ENCODE measurements at places on chromosomes 7 and 10.
A peak's percentile ranks its signal among the peaks of the same experiment; 100 is the strongest.

DNA sequence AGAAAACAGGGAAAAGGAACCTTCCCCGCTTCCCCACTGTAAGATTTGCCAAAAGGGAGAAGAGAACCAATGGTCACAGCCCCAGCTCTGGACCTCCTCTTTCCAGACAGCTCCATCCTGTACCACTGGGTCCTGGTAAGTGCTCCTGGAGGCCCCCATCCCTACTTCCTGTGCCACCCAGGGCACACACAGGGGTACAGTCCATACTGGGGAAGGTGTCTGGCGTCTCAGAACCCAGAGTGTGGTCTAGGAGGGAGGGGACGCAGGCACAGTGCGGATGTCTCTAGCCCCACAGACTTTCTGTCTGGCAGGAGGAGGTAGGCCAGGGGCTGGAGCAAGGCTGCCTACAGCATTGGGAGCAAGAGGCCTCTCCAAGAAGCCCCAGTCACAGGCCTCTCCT, 213.3 kb upstream of the IGFBP3 start:
- DNase-seq = no peak

GRCh38 chr7:157384301-157384700, 47.5 kb downstream of the DNAJB6 start:
- no peak for DNase-seq

GRCh38 chr7:45057878-45058277, 30.9 kb downstream of the NACAD start:
- no peak for DNase-seq

- peak; percentile 58 for DNase-seq
Measured at GRCh38 chr10:119165171-119166117, at the start of gene SFXN4. Gene SFXN4 (minus strand): TSS chr10:119165714. CDS start chr10:119165647, 67 bp downstream.

DNA sequence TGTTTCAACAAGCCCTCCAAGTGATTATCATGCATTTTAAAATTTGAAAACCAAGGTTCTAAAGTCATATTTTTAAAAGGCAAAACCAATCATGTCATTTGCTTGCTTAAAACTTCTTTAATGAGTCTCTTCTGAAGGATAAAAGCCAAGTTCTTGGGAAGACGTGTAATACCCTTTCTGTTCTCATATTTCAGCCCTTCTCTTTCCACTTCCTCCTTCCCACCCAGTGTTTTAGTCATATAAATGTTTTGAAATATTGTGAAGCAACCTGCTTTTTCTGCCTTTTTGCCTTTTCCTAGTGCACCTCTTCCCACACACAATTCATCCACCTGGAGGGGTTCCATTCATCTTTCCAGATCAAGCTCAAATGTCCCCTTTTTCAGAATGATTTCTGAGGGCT, 211.1 kb upstream of the LRRTM3 start:
- DNase-seq = no peak

DNA sequence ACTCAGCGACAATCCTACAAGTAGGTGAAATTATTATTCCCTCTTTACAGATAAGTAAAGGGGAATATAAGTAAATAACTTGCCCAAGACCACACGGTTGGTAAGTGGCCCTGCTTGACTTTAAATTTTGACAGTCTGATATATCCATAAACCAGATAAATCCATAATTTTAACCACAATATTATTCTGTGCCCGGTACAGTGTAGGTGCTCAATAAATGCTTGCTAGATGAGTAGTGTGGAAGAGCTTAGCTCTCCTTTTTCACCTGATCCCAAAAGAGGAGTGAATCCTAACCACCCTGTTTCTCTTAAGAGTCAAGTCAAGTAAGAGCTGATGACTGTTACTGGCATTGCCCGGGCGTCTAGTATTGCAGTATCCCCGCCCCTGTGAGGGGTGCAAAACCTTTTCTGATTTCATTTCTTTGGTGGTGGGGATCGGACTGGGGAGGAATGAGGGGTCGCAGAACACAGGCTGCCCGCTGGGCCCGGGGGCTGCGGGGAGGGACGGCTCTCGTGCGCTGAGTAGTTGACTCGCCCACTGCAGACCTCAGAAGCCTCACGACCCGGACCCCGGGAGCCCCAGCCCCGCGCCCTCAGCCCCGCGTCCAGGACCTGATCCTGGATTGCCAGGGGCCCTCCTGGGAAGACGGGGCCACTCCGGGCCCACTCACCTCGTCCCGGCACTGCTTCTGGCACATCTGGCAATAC, 490 bp downstream of the KIN start:
- no peak for DNase-seq

GRCh38 chr10:32995751-32996150, 37.7 kb upstream of the ITGB1 start:
- no peak for DNase-seq

GRCh38 chr7:154859747-154860620, 142.9 kb downstream of the PAXIP1 start:
- DNase-seq = no peak

GRCh38 chr7:29019896-29020295, 61.8 kb upstream of the TRIL start:
- no peak for DNase-seq

DNA sequence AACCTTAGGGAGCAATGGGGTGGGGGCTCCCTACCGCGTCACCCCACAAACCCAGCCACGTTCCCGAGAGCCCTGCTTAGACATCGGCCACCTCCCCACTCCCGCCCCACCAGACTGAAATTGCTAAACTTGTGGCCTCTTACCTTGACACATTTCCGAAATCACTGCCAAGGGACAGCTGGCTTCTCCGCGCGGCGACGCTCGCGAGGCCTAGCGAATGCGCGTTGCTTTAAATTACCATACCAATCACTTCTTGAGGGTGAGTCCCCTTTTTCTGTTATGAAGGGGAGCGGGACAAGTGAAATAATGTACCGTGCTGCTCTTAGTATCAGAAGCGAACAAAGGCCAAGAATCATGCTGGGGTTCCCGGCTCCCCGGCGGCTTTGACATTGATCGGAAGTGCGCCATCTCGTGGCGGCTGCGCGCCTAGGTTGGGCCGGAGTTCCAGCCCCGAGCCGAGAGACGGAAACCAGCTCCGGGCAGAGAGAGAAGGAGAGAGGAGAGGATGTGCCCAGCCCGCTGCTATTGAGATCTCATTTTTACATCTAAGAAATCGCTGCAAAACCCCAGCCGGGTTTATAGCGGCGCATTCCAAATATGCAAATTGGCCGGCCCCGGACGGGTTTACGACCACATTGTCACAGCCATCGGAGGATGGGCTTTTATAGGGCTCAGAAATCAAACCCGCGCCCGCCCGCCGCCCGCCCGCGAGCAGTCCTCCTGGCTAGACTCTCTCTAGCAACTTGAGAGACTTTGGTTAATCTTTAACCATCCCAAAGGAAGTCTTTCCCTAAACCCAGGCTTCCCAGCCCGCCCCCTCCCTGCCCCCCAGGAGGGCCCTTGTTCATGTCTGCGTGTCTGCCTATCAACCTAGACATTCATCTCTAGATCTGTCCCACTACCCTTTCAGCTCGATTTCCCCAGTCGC, 5.3 kb downstream of the HOXA11 start:
- DNase-seq = peak; percentile 55

- DNase-seq = no peak
Measured at GRCh38 chr10:51106311-51106945, 32.1 kb downstream of the PRKG1 start.

DNA sequence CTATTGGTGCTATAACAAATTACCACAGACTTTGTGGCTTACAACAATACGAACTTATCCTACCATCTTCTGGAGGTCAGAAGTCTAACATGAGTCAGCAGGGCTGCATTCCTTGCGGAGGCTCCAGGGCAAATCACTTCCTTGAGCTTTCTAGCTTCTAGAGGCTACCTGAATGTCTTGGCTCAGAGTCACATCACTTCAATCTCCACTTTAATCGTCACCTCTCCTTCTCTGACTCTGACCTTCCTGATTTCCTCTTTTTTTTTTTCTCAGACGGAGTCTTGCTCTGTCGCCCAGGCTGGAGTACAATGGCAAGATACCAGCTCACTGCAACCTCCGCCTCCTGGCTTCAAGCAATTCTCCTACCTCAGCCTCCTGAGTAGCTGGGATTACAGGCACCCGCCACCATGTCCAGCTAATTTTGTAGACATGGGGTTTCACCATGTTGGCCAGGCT, 44.6 kb upstream of the ANAPC16 start:
- no peak for DNase-seq

GRCh38 chr7:25460433-25460832, 232.1 kb upstream of the NPVF start:
- DNase-seq = no peak

DNA sequence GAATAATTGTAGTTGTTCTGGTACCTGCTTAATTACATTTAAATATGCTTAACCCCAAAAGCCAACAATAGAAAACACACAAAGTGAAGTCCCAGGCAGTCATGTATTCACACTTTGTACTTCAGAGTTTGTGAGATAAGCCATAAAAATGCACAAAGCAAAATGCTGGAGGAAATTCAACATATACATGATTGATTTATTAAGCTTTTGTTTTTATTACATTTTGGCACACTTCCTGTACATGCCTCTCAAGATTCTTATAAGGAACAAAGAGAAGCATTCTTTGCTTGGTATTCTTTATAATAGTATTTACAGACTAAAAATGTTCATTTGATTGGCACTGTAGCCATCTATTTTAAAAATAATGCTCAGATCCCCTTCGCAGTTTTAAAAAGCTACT, 107.7 kb upstream of the ANK3 start:
- DNase-seq = no peak

GRCh38 chr10:102422545-102423129, 2.0 kb downstream of the FBXL15 start:
- no peak for DNase-seq

GRCh38 chr7:16836481-16836880, 31.7 kb upstream of the AGR2 start:
- DNase-seq = no peak

DNA sequence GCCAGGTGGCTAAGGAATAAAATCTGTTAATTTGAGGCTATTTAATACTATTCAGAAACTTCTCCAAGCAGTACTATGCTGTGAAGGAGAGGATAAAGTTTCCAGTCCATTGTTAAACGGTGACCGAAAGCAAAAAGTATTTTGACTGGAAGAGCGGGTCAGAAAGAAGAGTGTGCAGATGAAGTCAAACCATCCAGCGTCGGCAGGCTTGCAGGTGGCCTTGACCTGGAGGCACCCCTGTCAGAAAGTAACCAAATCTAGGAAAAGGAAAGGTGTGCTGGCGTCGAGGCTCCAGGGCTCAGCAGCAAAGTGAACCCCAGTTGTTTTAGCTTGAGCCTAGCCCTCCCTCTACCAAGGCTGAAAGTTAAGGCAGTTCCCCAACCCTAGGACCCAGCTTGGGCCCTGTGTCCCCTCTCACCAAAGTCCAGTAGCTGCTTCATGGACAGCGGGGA, 544 bp downstream of the PDK4 start:
- DNase-seq = no peak

- no peak for DNase-seq
Measured at GRCh38 chr7:46568420-46569132, 647.5 kb upstream of the IGFBP3 start.

DNA sequence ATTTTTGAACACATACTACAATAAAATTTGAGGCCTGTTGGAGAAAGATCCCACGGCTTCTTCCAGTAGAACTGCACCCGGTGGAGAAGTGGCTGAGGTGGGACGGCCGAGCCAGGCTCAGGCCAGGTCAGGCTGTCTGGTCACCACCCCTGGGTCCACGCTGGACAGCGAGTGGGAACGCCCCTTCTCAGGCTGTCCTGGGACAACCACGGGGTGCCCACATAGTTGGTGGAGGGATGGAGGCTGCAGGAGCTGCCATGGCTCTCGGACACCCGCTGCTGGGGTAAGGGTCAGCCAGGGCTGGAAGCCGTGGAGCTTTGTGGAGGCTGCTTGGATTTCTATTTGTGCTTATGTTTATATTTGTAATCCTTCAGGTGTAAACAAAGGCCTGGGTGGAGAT, 206.5 kb downstream of the DNAJB6 start:
- no peak for DNase-seq

GRCh38 chr7:46810986-46811385, 770.9 kb downstream of the TNS3 start:
- no peak for DNase-seq

DNA sequence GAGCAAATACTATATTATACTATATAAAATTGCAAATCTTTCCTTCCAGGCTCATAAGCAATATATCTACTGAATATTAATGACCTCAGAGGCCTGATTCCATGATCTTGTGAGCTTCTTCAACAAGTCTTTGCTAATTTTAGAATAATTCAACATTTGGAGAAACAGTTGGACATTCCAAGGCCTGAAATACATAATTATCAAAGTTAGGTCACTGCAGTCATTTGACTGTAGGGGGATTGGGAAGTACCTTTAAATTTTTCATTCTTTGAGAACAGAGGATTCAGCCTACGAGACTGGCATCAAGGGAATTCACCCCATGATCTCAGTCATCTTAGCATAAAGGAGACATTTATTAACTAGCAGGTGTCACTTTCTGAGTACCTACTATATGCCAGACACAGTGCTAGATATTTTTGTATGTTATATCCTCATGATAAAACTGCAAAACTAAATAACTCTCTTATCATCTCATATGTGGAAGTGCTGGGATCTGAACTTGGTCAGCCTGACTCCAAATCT, 85.4 kb downstream of the DOCK4 start:
- DNase-seq = no peak

DNA sequence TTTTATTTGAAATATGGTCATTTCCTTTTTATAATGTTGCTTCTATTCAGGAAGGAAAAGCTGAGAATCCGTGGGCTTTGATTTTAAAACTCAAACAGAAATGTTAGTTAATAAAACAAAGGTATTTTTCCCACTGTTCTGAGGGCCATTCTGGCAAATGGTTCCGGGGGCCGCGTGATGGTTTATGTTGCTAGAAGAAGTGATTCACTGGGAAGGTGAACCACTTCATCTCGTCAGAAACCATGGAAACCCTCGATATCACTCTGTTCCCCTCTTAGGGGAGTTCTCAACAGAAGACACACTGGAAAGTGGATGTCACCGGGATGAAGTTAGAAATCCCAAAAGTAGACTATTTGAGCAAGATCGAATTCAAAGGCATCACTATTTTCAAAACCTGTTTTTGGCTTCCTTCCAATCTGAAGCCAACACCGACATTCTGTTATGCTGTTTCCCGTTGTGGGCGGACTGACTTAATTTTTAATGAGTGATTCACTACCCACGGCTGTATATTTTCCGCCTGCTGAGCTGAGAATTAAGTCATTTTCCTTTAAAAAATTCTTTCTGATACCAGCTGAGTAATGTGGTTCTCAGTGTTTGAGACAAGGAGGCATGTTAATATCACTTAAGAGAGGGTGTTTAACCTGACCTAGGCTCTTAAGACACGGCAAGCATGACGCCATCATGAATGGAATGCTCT, 84.1 kb downstream of the PTPRE start:
- no peak for DNase-seq
